ENCODE measurements at places on chromosomes 12 and 14.

DNA sequence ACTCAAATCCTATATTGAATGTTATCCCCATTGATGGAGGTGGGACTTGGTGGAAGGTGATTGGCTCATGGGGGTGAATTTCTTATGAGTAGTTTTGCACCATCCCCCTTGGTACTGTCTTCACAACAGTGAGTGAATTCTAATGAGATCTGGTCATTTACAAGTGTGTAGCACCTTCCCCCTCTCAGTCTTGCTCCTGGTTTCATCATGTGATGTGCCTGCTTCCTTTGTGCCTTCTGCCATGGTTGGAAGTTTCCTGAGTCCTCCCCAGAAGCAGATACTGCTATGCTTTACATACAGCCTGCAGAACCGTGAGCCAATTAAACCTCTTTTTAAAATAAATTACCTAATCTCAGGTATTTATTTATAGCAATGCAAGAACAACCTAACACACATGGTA is 302.4 kb upstream of the KITLG start:
- DNase-seq, result no peak

GRCh38 chr12:15355766-15356165 is 33.5 kb downstream of the PTPRO start:
- no peak for DNase-seq

DNA sequence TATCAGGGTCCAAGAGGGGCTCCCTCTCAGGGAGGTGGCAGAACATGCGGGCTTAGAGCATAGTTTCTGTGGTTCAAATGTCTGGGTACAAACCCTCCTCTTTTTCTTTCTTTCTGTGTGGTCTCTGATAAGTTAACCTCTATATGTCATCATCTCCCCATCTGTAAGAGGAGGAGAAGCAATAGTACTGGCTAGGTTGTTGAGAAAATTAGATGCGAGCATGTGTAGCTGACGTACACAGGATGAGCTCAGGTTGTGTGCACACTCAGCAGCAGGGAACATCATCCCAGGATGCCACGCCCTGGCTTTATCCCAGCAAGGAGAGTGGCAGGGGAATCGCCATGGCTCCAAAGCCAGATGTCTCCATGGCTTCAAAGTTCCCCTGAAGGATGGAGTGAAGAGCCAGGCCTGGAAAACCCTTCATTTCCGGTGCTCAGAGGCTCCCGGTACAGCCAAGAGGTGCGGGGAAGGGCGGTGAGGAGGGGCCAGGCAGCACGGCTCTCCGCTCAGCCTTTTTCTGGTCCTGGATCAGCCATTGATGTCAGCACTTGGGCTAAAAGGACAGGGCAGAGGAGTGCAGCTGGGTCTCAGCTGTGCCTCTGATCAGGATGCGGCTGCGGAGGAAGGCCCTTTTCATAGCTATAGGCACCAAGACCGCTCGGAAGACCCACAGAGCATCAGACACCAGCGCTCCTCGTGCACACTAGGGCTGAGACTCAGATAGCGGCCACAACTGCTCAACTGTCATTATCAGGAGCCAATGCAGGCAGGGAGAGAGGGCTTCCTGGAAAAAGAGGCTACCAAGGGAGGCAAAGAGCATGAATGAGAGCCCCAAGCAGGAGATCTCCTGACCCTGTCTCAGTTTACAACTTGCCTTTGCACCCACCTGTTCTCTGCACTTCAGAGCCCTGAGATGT is 41.5 kb downstream of the ARL6IP4 start:
- DNase-seq, result no peak

- no peak for DNase-seq
Observed at GRCh38 chr14:90140956-90141316, 79.1 kb downstream of the KCNK13 start.

GRCh38 chr14:33206981-33207380 is 268.3 kb downstream of the NPAS3 start:
- no peak for DNase-seq

- DNase-seq, result peak; percentile 78
Observed at GRCh38 chr12:104443008-104443407, 13.7 kb upstream of the CHST11 start.

GRCh38 chr14:95191445-95192199 is 34.3 kb upstream of the DICER1 start:
- no peak for DNase-seq

DNA sequence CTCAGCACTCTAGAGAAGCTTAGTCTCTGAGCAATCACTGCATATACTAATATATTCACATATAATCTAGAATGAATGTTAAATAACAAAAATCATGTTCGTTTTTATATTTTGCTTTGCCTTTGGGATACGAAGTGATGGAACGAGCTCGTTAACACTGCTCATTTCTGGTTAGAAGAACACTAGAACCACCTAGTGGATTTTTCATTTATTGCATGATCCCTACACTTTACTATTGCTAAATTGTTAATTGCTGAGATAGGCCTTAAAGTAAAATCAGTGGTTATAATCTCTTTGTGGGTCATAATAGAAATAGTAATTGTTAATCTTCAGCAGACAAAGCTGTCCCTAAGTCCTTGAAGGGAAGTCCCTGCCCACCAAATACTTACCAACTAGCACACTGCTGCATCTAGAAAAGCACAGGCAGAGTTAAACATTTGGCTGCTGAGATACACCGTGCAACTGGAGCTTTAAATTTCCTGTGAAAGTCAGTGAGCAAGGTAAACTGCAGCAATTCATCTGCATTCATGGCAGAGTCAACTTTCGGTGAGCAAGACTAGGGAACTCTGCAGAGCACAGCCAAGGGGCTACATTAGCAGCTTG is 353.7 kb downstream of the APAF1 start:
- peak; percentile 64 for DNase-seq

- DNase-seq, result peak; percentile 67
Observed at GRCh38 chr12:128573907-128574306, 249.9 kb downstream of the SLC15A4 start.

DNA sequence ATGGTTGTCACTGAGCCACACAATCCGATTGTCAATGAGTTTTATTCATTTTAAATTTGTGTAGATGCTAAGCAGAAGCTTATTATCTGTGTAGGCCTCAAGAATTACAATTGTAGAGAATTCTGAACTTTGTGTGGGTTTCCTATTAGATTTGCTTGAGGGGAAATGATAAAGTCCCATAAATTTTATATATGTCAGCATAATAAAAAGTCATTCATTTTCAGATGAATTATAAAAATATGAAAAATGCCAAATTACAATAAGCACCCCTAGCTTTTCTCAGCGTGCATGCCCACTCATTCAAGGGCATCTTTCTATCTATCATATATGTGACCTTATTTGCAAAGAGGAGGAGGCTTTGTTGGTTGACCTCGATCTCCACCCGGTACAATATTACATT is 1041.1 kb upstream of the FOXG1 start:
- no peak for DNase-seq

DNA sequence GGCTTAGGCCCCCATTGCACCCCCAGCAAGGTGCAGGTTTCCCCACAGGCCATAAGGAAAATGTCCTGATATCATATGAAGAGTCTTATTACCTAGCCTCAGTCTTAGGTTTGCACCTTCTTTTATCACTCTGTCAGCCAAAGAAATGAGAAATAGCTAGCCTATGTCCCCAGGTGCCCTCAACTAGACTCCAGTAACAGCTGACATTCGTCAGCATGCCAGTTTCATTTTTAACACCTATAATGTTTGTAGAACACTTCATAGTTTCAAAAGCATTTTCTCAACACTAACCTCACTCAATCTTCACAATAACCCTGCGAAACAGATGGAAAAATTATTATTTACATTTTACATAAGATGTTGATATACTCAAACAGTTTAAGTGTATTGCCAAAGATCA is 24.0 kb upstream of the OR10P1 start:
- no peak for DNase-seq

DNA sequence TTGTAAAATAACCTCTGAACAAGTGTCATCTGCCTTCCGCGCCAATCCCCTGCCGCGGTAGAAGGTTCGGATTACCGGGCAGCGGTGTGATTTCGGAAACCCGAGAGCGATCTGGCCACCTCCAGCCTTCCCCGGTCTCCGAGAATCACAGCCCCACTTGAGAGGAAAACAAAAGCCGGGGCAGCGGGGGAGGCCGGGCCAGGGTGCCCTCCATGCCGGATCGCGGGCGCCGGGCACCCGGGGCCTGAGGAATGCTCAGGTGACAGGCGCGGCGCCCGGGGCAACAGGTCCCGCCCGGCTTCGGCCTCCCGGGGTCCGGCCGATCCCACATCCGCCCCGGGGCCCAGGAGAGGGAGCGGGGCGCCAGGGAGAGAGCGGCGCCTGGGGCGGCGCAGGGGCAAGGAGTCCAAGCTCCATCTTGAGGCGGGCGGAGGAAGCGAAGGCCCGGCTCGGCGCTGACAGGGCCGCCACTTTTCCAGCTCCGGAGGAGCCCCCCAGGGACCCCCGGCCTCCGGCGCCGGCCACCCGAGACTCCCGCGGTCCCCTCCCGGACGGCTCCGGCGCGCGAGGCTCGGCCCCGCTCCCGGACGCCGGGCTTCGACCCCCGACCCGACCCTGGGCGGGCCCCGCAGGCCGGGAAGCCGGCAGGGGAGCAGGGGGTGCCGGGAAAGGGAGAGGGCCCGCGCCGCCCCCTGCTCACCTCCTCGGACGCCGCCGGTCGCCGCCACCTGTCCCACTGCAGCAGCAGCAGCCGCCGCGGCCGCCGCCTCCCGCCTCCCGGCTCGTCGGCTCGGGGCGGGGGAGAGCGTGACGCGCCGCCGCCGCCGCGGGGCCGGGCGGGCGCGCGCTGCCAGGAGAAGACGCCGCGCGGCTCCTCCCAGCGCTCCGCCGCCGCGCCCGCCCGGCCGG is at the start of gene CLIP1:
Gene CLIP1 (minus strand): TSS at position 849 of the 909 bp plus-strand sequence. CDS start 42,217 bp downstream, outside the sequence.
- DNase-seq, result peak; percentile 13

DNA sequence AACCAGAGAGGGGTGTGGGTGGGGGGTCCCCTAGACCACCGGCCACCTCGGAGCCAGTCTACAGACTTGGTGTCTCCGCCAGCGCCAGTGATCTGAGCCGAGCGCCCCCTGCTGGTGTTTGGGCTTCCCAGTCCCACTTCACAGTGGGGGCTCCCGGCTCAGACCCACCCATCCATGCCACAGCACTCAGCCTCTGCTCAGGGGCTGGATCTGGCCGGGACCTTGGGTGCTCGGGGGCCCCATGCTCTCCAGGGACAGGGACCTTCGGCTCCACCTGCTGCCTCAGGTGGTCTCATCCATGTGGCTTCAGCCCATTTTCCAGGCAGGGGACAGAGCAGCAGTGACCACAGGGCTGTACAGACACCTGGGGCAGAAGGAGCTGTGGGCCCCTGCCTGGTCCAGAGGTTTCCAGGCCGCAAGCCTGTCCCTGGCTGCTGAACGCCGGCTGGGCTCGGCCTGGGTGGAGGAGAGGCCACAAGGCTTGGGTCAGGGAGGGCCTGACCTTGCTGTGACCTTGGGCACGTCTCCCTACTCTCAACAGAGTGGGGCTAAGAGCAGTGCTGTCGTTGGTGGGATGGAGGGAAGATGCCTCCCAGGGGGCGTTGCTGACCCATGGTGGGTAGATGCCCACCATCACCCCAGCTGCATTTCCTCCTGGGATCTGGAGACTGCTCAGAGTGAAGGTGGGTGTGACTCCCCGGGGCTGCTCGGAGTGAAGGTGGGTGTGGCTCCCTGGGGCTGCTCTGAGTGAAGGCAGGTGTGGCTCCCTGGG is 86.3 kb downstream of the KIF26A start:
- no peak for DNase-seq

GRCh38 chr12:6550294-6551062 is 5.4 kb downstream of the IFFO1 start:
- no peak for DNase-seq

- no peak for DNase-seq
Observed at GRCh38 chr12:27206801-27207502, 37.1 kb upstream of the STK38L start.

DNA sequence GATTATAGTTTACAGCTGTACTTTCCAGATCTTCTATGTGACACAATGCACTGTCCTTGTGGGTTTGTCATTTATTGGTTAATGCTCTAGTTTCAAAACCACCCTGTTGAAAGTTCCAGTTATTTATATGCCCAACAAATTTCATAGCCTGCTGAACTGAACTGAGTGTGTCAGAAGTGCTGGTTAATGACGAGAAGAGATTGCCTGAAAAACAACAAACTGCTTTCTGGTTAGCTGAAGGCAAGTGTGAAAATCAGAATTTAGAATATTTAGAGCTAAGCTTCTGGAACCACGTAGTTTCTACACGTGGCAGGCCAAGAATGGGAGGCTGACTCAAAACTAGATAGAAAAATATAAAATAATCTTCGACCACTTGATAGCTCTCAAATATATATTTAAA is 19.1 kb upstream of the RIN3 start:
- DNase-seq, result no peak

DNA sequence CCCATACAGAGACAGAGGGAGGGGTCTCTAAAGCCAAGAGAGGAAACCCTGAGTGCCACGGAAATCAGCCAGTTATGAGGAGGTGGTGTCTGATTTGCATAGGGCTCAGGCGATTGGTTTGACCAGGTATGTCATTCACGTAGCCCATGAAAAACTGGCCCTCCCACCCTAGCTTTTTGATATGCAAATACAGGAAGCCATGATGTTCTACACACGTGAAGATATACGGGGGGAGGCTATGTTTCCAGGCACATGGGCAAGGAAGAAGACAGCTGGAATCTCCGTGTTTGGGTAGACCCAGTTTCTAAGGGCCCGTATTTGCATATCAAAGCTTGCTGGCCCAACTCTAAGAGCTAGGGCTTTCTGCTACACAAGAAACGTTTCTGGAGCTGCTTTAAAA is 717.8 kb upstream of the SEL1L start:
- no peak for DNase-seq

- no peak for DNase-seq
Observed at GRCh38 chr12:112985642-112986290, 7.4 kb downstream of the OAS2 start.

DNA sequence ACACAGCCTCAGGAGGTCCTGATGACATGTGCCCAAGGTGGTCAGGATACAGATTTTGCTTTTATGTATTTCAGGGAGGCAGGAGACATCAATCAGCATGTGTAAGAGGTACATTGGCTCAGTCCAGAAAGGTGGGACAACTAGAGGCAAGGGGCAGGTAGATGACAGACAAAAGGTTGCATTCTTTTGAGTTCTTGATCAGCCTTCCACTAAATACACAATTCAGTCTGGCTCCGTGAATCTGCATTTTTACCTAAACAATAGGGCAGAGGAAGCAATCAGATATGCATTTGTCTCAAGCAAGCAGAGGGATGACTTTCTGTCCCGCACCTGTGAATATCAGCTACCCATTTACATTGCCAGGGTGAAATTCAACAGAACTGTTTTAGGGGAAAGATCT is 178.6 kb downstream of the KSR2 start:
- no peak for DNase-seq

GRCh38 chr14:72577521-72577920 is 316.4 kb downstream of the DPF3 start:
- DNase-seq, result peak; percentile 37

DNA sequence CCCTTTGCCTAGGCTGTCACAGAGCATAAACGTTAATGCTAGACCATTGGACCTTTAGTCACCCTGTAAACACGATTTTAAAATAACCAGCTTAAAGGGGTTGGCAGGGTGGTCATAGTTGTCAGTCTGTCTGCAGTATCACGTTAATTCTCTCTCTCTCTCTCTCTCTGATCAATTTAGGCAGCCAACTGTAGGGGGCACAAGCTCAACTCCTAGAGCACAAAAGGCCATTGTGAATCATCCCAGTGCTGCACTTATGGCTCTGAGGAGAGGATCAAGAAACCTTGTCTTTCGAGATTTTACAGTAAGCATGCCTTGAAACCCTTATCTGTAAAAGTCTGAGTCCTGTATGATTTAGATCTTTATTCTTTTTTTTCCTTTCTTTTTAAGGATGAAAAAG is 97.1 kb downstream of the SCAF11 start:
- no peak for DNase-seq

- DNase-seq, result peak; percentile 17
Observed at GRCh38 chr12:49043856-49044258, 16.7 kb downstream of the KMT2D start.
